CD4-positive, CD25-positive, alpha-beta regulatory T cell (primary cell): ENCODE measurements at places on chromosomes 6 and 20. TPM values are rescaled to one million over a fixed set of nuclear protein-coding genes. Genes with fewer than 3 reads are reported as not detected.

GRCh38 chr20:51680067-51680749 is 88.0 kb downstream of the ATP9A start:
- H3K4me1 ChIP-seq = no peaks in the 10 kb centered on the region
- H3K27ac ChIP-seq = no peak overlapping the region
- DNase-seq = no peak
- no peak overlapping the region for H3K4me3 ChIP-seq

GRCh38 chr6:38459291-38459690 is 180.4 kb downstream of the BTBD9 start:
- H3K27me3 ChIP-seq = no peaks in the 10 kb centered on the region
- no peak overlapping the region for H3K4me3 ChIP-seq
- no peaks in the 10 kb centered on the region for H3K4me1 ChIP-seq
- no peaks in the 10 kb centered on the region for H3K36me3 ChIP-seq
- H3K27ac ChIP-seq = no peak overlapping the region

DNA sequence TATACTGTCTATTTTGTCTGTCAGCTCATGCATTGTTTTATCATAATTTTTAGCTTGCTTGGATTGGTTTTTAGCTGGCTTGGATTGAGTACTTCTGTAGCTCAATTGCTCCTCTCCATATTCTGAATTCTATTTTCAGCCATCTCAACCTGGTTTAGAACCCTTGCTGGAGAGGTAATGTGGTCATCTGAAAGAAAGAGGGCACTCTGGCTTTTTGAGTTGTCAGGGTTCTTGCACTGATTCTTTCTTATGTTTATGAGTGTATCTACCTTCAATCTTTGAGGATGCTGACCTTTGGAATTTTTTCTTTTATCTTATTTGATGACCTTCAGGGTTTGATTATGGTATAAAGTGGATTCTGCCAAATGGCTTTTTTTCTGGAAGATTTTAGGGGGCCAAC is 632.7 kb upstream of the ID4 start:
- H3K27ac ChIP-seq = no peak overlapping the region
- DNase-seq = no peak
- H3K27me3 ChIP-seq = no peaks in the 10 kb centered on the region
- no peaks in the 10 kb centered on the region for H3K36me3 ChIP-seq
- no peak overlapping the region for H3K4me3 ChIP-seq

GRCh38 chr20:12597551-12597950 is 411.2 kb upstream of the SPTLC3 start:
- no peak for DNase-seq
- H3K4me1 ChIP-seq = no peaks in the 10 kb centered on the region
- no peak overlapping the region for H3K27ac ChIP-seq
- no peak overlapping the region for H3K4me3 ChIP-seq
- H3K36me3 ChIP-seq = no peaks in the 10 kb centered on the region

- peaks cover 41% of the 10 kb centered on the region for H3K36me3 ChIP-seq
- H3K4me1 ChIP-seq = no peaks in the 10 kb centered on the region
- no peaks in the 10 kb centered on the region for H3K27me3 ChIP-seq
- DNase-seq = no peak
These were observed 41.7 kb downstream of the ARFGEF2 start for GRCh38 chr20:48962976-48963771.

MOCS3 gene
- 2.7 TPM for total RNA-seq

TAGAP gene
- 330 TPM for total RNA-seq

DNA sequence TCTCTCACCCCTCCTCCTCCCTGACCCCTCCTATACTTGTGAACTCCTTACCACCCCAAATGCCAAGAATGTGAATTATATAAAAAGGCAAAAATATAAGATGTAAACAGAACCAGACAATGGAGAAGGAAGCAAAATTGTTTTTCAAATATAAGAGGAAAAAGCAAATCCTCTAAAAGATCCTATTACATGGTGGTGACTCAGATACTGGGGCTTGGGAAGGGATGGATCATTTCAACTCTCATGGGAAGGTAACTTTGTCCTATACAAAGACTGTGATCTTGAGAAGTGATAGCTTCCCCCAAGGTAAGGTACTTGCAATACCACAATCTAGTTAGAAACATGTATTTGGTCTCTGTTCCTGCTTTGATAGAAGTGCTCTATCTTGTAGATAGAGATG is 24.6 kb upstream of the TNFRSF21 start:
- H3K36me3 ChIP-seq = no peaks in the 10 kb centered on the region
- no peak overlapping the region for H3K4me3 ChIP-seq
- no peak overlapping the region for H3K27ac ChIP-seq

- H3K27me3 ChIP-seq = no peaks in the 10 kb centered on the region
- no peaks in the 10 kb centered on the region for H3K4me1 ChIP-seq
- no peaks in the 10 kb centered on the region for H3K36me3 ChIP-seq
- no peak for DNase-seq
- no peak overlapping the region for H3K4me3 ChIP-seq
These were observed 115.6 kb upstream of the B3GAT2 start for GRCh38 chr6:71072508-71072907.

DNA sequence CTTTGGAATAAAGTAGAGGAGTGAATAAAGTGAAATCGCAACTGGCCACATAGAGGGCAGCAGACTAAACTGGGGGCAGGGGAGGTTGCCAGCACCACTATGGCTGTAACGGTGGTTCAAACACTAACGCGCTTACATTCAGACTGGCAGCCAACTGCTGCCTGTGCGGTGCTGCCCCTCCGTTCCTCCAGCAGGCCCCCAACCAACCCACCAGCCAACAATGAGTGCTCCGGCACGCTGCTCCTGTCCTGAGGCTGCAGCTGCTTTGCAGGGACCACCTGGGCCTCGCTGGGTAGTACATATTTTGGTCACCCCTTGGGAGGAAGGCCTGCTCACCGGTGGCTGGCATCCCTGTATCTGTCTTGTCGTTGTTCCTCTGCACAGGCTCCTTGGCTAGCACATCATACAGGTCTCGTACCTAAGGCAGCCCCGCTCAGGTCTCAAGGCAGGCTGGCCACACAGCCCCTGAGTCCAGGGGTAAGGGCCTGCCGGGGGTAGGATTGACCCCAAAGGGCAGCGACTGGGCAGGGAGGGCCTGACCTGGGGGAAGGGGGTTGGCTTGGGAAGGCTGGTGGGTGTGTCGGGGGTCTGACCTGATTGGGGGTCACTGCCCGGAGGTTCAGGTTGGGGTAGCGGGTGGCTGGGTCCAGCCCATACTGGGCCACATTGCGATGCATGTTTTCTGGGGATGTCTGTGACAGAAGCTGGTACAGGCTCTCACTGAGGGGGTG is 6.3 kb downstream of the MICAL1 start:
- H3K27ac ChIP-seq = peak overlapping the region; percentile 41
- peaks cover 32% of the 10 kb centered on the region for H3K36me3 ChIP-seq
- H3K27me3 ChIP-seq = no peaks in the 10 kb centered on the region

BTNL2 gene
- total RNA-seq = not detected

DNA sequence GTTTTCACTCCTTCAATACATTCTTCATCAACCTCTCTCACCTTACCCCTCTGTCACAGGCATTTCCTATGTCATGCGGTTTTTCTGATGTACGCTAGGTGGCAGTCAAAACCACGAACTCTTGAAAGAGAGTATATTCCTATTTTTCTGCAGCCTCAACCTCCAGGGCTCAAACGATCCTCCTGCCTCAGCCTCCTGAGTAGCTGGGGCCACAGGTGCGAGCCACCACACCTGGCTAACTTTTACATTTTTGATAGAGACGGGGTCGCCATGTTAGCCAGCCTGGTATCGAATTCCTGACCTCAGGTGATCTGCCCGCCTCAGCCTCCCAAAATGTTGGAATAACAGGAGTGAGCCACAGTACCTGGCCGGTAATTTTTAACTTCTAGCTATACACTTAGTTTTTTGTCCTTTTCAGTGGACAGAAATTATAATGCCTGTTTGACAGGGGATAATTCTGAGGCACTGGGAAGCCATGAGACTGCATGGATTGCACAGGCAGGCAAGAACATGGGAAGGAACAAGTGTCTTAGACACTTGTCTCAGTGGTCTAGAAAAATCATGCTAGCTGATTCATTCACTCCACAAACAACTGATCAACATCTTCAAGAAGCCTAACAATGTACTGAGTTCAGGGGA is 22.5 kb upstream of the HFE start:
- no peak overlapping the region for H3K27ac ChIP-seq
- no peak overlapping the region for H3K4me3 ChIP-seq
- peaks cover 6% of the 10 kb centered on the region for H3K4me1 ChIP-seq
- no peaks in the 10 kb centered on the region for H3K36me3 ChIP-seq

DNA sequence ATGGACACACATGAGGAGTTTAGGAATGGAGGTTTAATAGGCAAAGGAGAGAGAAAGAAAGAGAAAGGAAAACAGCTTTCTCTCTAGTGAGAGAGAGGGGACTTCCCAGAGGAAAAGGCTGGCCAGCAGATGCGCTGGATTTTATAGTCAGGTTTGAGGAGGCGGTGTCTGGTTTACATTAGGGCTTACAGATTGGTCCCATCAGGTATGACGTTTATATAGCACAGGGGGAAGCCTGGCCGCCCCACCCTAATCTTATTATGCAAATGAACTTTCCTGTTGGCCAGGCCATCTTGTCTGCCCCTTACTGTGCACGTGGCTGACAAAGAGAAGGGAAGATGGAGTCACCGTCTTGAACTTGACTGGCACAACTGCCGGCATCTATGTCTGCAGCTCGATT is 86.6 kb upstream of the QKI start:
- no peak overlapping the region for H3K27ac ChIP-seq
- DNase-seq = no peak
- H3K27me3 ChIP-seq = no peaks in the 10 kb centered on the region
- no peaks in the 10 kb centered on the region for H3K4me1 ChIP-seq

- no peak for DNase-seq
- H3K27me3 ChIP-seq = no peaks in the 10 kb centered on the region
These were observed 37.0 kb downstream of the PRDM1 start for GRCh38 chr6:106122938-106123656.

DNA sequence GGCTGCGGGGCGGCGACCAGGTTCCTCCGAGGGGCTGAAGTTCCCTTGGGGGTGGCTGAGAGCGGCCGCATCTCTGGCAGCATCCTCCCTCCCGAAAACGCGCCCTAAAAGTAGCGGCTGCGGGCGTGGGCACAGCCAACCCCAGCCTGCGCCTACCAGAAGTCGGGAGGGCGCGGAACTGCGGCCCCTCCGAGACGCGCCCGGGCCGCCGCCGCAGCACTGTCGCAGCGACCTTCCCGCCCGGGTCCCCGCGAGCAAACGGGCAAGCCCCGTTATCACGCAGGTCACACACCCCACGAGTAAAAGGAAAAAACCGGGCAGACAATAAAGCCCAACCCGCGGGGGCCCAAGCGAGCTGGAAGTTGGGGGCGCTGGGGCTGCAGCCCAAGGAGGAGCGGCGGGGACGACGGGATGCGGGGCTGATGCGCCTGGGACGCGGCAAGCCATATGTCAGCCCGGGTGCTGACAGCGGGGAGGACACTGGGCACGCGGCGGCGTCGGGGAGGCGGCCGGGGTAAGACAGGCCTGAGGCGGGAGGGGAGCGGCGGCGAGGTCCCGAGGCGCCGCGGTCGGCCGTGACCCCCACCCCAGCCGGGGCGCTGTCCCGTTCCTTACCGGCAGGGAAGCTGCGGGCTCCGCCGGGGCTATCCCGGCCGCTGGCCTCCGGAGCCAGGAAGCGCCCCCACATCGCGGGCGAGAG is 659 bp downstream of the CEP85L start:
- H3K36me3 ChIP-seq = peaks cover 4% of the 10 kb centered on the region
- peak overlapping the region; percentile 84 for H3K4me3 ChIP-seq
- H3K27me3 ChIP-seq = no peaks in the 10 kb centered on the region
- peaks cover 26% of the 10 kb centered on the region for H3K4me1 ChIP-seq
- peak; percentile 38 for DNase-seq
